ENCODE measurements at places on chromosomes 6 and 20.

DNA sequence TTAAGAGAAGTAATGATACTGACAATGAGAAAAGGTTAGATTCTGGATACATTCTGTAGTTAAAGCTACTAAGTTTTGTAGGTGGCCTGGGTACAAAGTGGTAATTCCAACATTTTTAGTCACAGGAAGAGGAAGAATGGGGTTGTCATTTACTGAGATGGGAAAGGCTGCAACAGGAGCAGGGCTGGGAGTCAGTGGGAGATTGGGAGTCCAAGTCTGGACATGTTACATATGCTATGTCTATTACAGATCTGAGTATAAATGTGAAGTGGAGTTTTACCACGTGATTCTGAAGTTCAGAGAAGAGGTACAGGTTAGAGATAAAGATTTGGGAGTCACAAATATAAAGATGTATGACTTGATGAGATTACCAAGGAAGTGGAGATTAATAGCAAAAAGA lies 116.2 kb downstream of the RWDD2A start:
- DNase-seq, result no peak

DNA sequence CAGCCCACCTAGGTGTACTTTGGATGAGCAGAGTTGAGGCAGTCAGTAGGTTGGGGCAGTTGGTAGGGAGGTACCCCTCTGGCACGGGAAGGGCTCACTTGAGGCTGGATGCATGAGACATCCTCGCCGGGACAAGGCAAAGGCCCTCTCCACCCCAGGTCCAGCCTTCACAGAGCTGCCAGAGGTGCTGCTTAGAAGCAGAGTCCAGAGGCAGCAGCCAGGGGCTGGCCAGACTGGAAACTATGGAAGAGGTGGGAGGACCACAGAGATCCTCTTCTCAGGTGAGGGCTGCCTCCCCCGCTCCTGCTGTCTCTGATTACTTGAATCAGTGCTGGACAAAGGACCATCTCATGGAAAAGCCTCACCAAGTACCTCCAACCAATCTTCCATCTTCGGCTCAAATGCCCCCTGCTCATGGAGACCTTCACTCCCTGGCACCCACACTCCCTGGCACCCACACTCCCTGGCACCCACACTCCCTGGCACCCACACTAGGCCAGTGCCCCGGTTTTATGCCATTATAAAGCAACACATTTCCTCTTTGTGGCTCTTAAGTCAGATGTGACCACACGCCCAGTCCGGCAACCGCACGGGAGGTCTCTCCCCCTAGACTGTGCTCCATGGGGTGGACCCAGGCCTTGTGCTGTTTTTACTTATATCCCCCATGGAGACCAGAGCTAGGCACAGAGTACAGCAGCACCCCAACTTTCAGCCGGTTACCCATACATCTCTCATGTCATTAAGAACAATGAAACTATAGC lies 100.1 kb downstream of the YTHDF1 start:
- no peak for DNase-seq

DNA sequence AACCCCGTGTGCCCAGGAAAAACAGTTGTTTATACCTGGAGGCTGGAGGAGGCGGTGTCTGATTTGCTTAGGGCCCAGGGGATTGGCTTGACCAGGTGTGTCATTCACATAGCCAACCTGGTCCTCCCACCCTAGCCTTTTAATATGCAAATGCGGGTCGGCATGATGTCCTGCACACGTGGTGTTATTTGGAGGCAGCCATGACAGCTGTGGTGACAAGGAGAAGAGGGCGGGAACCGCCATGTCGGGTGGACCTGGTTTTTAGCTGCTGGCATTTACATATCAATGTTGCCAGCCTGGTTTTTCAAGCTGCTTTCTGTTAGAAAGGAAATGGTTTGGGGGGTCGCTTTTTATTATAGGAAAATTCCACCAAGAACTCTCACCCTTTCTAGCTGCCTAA lies 291.4 kb upstream of the QKI start:
- no peak for DNase-seq

DNA sequence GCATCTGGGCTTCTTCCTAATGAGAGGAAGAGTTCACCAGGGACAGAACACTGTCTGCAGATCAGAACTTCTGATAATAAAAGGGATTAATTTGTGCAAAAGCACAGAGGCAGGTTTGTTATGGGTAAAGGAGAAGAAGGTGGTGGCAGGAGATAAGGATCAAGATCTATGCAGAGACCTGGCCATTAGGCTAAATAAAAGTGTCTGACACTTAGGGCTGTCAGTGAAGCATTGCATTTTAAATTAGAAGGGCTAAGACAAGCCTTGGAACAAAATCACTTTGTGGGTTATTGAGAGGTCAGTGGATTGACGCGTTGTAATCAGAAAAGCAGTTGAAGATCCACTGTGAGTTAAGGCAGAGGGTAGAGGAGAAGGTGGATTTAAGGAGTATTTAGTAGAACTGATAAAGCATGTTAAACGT lies 76.8 kb downstream of the MAP3K4 start:
- DNase-seq, result no peak

GRCh38 chr6:44131892-44132291 lies 4.5 kb downstream of the TMEM63B start:
- no peak for DNase-seq

GRCh38 chr6:149897855-149898744 lies at the start of gene RAET1E:
Gene RAET1E (minus strand): TSS chr6:149898113. CDS start chr6:149890901, 7,212 bp downstream.
- no peak for DNase-seq

DNA sequence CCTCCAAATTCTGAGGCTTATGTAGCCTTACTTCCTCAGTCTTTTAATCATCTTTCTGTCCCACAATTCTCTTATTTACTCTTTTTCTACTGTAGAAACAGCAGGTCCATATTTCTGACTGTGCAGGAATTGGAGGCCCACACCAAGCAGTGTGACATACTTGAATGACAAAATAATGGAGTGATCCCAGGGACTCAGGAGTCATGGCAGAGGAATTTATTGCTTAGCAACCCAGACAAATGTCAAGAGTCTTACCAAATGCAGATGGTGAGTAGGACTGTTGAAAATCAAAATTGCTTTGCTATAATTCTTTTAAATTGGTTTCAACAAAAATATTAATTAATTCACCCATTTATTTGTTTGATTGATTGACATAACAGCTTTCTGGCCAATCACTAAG lies 59.9 kb downstream of the HTR1B start:
- no peak for DNase-seq

DNA sequence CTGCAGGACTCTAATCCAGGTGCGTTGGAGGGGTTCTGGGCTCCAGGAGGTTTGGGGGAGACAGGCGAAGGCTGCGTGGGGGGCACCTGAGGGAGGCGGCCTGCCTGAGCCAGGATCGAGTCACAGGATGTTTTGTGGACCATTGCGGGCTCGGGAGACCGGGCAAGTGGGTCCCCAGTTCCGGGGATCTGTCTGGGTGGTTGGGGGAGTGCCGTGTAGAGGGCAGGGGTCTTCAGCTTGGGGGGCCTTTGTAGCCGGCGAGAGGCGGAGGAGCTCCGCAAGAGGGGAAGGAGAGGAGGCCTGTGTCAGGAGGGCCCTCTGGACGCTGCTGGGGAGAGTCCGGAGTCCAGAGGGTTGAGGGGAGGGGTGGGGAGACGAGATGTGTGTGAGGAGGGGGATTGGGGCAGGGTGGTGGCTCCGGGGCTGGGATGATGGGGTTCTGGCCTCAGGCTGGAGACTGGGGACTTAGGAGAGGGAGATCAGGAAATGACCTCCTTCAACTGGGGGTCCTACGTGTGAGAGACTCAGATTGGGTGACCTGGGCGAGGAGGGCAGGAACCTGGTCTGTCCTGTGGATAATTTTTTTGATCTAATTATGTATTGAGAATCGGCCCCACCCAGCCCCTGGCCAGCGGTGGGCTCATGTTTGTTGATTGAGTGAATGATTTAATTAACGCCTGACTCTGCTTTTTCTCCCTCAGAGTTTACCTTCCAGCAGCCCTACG lies 505 bp downstream of the SNAI1 start:
- DNase-seq, result no peak

- DNase-seq, result no peak
These were observed 11.9 kb downstream of the ERMARD start for GRCh38 chr6:169763308-169763707.

- DNase-seq, result peak; percentile 69
These were observed 104.1 kb upstream of the TRAF3IP2 start for GRCh38 chr6:111709615-111710398.

- no peak for DNase-seq
These were observed 32.8 kb upstream of the ZNF133 start for GRCh38 chr20:18255526-18255925.

GRCh38 chr6:154447954-154448353 lies 62.5 kb downstream of the CNKSR3 start:
- DNase-seq, result peak; percentile 70

DNA sequence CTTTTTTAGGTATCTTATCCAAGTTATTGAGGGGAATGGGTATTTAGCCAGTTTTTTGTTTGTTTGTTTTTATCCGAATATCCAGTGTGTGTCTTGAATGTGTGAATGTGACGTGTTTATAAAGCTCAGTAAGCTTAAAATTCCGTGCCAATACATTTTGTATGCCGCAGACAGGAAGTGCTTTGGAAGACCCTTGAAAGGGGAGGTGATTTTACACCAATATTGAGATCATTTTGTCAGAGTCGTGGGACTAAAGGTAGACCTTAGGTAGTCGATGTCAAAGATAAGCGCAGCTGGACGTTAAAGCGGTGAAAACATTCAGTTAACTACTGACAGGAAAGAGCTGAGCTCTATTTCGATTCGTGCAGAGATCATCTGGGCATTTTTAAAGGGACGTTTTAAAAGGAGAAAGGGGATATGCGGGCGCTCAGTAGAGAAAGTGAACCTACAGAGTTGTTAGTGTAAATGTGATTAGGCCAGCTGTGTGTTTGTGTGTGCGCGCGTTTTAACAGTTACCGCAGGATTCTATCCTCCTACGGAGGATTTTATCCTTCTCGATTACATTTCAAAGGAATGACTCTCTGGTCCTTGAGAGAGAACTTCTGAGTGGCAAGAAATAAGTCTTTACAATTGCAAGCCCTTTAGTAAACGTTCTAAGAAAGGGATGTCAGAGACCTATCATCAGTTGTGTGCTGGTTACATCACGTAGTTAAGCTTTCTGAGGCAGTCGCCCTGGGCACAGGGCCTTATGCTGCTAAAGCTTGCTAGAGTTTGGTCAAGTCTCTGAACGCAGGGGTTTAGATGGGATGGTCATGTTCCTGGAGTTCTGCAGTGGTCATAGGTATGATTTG lies 625 bp upstream of the ECHDC1 start:
- peak; percentile 13 for DNase-seq

GRCh38 chr20:6122111-6122872 lies 538 bp downstream of the FERMT1 start:
- DNase-seq, result peak; percentile 86

GRCh38 chr20:34531608-34532265 lies 15.5 kb downstream of the DYNLRB1 start:
- DNase-seq, result no peak

GRCh38 chr6:117110146-117110545 lies 155.2 kb upstream of the VGLL2 start:
- no peak for DNase-seq

DNA sequence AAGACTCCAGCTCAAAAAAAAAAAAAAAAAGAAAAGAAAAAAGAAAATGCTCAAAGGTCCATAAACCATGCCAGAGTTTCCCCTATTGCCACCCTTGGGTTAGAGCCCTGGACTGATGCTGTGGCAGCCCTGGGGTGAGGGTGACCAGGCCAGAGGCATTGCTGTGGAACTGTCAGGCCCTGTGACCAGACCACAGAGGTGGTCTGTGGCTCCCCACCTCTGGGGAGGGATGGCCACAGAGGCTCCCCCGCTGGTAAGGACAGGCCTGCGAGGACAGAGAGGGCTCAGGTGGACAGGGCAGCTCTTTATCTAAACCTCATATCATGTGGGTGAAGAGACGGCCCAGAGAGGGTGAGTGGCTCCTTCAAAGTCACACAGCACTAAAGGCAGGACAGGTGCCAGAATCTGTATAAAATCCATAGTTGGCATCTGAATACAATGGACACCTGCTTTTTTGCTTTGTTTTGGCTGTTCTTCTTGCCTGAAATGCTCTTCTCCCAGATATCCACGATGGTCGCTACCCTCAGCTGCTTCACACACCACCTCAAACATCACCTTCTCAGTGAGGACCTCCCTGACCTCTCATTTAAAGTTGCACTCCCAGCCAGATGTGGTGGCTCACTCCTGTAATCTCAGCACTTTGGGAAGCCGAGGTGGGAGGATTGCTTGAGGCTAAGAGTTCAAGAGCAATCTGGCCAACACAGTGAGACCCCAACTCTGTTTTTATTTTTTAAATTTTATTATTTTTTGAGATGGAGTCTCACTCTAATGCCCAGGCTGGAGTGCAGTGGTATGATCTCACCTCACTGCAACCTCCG lies 22.5 kb upstream of the SPDEF start:
- DNase-seq, result no peak

GRCh38 chr6:41374618-41375590 lies 39.5 kb downstream of the NCR2 start:
- DNase-seq, result no peak

DNA sequence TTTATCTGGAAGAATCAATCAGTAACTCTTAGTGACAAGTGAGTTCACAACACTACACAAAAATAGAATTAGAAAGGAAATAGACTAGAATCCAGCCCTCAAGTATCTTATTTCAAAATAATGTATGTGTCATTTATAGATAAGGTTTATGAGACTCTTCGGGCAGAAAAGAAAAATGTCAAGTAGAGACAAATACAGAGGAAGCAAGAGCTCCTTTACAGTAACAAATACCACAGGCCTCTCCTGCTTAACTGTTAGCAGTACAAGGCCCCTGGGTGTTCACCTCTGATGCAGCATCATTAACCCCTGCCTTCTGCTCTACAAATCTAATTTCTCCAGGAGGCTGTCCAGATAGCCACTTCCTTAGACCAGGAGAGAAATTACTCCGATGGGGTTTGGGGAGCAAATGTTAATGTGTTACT lies 76.7 kb downstream of the UBE3D start:
- DNase-seq, result no peak

- no peak for DNase-seq
These were observed 3.9 kb downstream of the CD109 start for GRCh38 chr6:73699676-73700459.

GRCh38 chr6:167567142-167568033 lies 242.5 kb downstream of the TTLL2 start:
- no peak for DNase-seq

- DNase-seq, result no peak
These were observed 120.0 kb downstream of the CEBPB start for GRCh38 chr20:50310673-50311051.

DNA sequence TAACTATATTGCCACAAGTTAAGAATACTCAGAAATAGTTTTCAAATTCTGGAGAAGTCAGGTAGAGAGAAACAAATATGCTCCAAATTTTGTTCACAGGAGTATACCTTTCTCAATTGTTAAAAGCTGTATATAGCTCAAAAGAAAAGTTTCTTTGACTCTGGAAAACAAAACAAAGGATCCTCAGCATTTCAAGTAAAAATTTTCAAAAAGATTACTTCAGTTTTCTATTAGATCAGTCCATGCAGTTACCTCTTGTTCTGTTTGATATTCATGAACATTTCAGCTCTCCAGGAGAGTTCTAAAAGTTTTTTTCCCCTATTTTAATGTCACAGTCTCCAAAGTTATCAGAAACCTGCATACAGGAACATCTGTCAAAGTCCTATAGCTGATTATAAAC lies 30.4 kb upstream of the ENTPD6 start:
- DNase-seq, result no peak

DNA sequence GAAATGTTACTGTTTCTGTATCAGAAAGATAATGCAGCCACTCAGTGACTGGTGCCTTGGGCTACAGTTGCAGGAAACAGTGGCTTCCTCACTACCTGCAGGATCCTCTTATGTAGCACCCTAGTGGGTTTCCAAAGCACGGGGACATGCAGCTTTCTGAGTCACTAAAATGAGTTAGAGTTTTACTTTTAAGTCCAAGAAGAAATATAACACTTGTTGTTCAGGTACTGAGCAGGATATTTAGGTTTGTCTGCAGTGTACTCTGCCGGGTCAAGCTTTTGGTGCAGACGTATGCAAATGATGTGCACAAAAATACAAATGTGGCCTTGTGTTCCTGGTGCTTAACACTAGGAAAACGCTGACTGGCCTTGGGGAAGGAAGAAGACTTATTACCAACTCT lies 22.0 kb downstream of the ACSS1 start:
- DNase-seq, result no peak

Measured in urinary bladder (tissue), 4 donors.